Hepatic stellate cell (primary cell): ENCODE measurements at places on chromosomes 12 and 14.
A peak's percentile ranks its signal among the peaks of the same experiment; 100 is the strongest.

DNA sequence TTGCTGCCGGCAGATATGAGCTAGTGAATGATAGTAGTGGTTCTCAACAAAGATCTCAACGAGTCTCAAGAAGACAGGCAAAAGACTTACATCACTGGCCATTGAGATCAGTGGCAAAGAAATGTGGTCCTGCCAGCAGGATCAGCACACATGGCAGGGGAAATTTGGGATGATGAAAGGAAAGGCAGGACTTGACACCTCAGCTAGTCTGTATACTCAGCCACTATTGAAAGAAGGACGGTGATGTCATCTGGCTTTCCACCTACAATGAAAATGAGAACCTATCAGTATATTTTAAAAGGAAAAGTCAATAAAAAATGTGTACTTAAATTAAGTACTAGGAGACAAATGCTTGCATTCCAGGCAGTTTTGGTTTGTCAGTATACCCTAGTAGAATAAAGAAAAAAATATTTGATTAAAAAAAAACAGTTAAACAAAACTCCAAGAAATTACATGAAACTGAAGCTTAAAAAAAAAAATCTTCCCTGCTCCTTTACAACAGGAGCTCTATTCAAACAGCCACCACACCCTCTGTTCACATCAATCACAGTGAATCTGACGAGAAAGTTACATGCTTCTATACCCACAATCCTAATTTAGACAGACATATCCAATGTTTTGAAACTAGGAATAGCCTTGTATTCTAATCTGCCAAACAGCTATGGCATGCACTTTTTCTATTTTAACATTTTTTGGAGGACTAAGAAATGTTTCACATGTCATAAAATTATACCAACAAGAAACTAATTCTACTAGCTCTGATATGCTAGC, 34.9 kb downstream of the RAD9B start:
- no peak for DNase-seq

DNA sequence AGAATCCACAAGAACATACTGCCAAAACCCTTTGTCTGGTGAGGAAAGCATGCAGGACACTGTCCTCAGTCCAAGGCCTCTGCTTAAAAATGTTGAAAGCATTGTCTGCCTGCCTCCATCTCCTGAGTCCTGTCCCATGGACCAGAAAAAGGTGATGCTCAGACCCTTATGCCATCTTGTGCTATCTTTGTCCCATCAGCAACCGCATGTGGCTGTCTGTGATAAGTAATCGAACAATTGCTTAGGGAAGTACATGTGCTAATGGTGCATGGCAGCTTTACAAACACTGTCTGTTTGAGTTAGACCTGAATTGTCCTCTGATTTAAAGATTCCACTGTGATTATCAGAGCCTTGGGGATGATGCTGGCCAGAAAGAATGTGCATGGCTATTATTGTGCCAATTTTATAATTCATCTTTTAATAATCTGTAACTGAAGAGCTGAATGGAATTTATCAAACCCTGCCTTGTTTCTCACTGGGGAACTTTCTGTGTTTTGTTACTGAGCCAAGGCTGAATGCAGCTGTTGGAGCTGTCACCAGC, 177.5 kb downstream of the DACT1 start:
- peak; percentile 48 for DNase-seq

DNA sequence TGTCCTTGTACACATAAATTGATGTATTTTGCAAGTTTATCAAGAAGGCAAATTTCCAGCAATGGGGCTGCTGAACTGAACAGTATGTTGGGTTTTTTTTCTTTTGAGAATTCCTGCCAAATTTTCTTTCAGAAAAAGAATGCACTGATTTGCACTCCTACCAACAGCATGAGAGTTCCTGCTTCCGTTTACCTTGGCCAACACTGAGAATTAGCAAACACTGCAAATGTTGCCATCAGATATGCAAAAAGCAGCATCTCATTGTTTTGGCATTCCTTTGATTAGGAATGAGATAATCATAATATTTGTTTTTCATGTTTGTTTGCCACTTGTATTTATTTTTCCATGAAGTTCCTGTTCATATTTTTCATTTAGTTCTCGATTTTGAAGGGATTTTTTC, 82.4 kb downstream of the RTN1 start:
- DNase-seq: no peak

GRCh38 chr12:107360482-107360881, 267.1 kb upstream of the CRY1 start:
- DNase-seq: no peak
